EH (cell line): ENCODE measurements at places on chromosomes 13 and 19.

DNA sequence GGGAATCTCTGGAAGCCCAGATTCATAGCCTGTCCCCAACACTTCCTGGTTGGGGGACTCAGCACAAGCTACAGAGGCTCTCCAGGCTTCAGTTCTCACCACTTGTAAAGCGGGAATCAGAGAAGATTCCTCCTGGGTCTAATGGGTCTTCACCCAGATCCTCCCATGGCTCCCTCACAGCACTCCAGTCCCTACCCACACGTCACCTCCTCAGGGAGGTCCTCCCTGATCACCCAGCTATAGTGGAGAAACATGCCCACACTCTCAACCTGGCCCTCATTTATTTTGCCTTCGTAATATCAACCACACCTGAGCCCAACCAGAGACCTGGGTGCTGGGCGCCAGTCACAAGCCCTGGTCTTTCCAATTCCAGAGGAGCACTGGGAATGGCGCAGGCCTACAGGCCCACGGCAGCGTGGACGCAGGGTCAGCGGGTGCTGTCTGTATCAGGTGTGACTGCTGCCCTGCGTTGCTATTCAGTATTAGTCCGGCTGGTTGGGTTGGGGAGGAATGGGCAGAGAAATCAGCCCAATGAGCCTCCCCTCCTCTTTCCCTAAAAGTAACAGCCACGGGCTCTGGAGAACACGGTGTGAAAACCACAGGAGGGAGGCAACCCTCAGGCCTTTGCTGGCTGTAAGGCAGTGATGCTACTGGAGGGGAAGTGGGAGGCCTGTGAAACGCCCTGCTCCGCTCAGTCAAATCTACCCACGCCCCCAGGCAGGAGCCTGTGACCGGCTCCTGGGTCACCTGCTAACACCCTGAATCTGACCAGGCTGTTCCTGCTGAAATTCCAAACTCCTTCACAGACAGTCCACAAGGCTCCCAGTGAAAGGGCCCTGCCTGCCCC, 5.2 kb downstream of the AKT2 start:
- DNase-seq, result no peak

DNA sequence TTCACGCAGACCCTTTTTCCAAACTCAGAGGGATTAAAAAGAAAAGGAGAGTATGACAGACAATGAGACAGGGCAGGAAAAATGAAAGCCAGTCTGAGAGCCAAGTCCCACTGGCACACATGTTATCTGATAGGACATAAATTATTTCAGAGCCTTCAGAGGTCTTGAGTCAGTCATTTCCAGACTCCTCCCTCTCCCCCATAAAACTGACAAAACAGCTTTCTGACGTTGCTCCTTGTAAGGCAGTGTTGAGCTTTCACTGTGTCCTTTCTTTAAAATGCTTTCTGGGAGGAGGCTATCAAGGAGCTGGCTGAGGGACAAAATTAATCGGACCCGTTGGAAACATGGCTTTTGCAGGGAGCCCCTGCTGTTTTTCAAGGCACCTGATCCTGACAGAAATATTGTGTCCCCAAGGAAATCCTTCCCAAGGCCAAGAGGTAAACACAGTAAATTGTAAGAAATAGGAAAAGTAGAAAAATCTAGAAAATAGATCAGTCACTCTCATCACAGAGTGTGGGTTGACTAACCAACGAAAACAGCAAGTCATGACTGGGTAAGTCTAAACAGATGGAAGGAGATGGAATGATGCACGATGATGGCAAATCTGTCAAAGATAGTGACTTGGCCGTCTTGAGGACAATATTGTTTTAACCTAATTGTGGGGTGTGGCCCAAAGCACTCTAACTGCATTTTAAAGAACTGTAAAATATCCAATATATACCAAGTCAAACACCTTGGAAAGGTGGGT, 89.7 kb downstream of the DCT start:
- peak; percentile 1 for DNase-seq

DNA sequence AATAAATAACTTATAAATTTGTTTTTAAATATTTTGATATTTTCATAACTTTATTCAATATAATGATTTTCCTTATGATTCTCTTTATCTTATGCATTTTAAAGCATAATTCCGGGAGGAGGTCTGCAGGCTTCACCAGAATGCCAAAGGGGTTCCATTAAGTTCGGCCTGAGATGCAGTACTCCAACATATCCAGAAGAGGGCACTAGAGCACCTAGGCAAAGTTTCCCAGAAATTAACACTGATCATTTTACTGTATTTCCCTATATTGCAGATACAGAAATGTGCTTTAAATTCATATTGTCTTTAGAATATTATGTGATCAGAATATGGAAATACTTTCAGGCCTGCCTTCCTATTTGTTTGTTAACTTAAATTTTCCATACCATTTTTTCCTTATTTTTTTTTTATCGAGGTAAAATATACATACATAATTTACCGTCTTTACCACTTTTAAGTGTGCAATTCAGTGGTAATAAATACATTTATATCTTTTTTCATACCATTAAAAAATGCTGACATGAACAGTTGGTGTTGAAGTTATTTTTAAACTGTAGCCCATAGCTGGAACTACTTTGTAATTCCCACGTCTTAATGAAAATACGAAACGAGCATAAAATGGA, 58.9 kb upstream of the TM9SF2 start:
- peak; percentile 60 for DNase-seq

DNA sequence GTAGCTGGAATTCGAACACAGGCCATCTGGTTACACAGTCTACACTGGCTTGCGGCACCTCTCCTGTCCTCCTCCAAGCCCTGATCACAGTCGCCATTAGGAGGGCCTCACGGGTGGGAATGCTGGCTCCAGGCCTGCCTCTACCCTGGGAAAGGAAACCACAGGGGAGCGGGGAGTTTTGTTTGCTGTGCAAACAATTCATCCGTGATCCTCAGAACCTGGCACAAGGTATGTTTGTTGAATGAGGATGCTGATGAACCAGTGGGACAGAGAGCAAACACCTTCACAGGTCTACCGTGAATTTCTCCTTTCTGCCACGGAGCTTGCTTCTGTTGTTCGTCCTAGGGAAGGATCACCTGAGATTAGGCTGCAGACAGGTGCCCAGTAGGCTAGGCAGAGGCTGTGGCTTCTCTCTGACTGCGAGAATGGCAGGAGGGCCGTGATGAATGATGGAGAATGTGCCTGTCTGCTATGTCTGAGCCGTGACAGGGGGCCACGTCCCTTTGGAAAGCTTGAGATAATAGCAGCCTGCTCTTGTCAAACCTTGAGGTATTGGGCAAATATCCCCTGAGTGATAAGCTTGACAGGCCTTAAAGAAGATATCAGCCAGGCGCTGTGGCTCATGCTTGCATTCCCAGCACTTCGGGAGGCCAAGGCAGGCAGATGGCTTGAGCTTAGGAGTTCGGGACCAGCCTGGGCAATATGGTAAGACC, 36.7 kb downstream of the PIN1 start:
- no peak for DNase-seq

DNA sequence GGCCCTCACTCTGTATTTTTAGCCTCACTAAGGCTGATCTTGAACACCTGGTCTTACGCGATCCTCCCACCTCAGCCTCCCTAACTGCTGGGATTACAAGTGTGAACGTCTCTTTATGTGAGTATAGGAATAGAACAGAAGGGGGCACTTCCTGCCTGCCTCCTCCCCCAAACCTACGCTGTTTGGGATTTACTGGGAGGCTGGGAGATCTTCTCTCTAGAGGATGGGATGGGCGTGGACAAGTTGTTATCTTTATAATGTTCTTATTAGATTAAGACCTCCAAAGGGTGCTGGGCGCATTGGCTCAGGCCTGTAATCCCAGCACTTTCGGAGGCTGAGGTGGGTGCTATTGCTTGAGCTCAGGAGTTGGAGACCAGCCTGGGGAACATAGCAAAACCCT, 2.9 kb upstream of the CSNK1G2 start:
- DNase-seq, result no peak

DNA sequence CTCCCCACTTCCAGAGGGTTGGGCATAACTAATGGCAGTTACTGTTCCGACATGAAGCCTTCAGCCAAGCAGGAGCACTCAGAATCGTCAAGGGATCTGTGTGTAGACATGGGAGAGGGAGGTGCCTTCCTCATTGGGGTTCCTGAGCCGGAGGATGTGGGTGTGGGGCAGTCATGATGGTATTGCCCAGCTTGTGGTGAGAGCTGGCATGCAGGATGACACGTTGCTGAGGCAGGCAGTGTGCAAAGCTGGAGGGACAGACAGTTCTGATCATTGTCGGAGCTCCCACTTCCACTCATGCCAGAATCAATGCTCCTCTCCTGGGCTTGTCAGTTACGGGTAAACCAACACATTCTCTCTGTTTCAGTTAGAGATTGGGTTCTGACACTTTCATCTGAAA, 83.9 kb upstream of the TSC22D1 start:
- peak; percentile 56 for DNase-seq

DNA sequence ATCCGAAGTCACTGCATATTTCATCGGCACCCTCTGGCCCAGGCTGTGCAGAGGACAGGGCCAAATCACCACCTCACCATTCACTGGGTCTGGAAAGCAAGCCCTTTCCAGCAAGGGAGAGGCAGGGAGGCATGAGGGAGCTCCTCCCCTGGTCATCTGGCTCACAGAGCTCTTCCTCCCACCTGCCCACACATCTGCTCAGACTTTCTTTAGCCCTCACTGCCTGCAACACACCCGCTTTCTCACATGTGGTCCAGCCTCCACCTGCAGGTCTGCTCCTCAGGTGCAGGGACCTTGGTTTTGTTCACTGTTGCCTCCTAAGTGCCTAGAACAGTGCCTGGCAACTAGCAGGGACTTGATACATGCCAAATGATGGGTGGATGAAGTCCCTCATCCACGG, 21.0 kb upstream of the SLC35E1 start:
- no peak for DNase-seq
